NCI-H446 treated with DMSO at 0.1 percent for 48 hours (cell line): ENCODE measurements at places on chromosomes 7 and 10.
A peak's percentile ranks its signal among the peaks of the same experiment; 100 is the strongest.

GRCh38 chr10:132489053-132489703 lies 48.4 kb upstream of the INPP5A start:
- no peak for DNase-seq

GRCh38 chr10:92689663-92690210 lies at the start of gene HHEX:
TSS of gene HHEX (plus strand) at chr10:92689955. CDS start at chr10:92689987, 32 bp downstream.
- peak; percentile 2 for DNase-seq

GRCh38 chr7:123771256-123771655 lies 22.5 kb upstream of the WASL start:
- no peak for DNase-seq

- DNase-seq, result no peak
These were observed 878.0 kb upstream of the KCND2 start for GRCh38 chr7:119395024-119395423.

- no peak for DNase-seq
These were observed 346.6 kb upstream of the KLF6 start for GRCh38 chr10:4131407-4132215.

DNA sequence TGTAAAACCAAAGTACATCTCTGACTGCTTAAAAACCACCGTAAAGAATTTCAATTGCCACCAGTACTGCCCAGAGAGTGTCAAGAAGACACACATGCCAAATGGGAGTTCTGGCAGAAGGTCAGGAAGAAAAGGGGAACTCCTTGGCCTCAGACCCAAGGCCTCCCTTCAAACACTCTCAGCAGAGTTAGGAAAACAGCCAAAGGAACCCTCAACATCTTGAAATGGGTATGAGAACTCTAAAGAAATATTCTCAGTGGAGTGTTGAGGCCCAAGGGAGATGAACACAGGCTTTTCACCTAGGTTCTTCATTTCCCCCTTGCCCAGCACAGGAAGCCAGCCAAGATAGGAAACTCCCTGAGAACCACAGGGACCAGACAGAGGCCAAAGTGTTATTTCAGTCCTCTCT lies 96.1 kb upstream of the ASAH2 start:
- no peak for DNase-seq

DNA sequence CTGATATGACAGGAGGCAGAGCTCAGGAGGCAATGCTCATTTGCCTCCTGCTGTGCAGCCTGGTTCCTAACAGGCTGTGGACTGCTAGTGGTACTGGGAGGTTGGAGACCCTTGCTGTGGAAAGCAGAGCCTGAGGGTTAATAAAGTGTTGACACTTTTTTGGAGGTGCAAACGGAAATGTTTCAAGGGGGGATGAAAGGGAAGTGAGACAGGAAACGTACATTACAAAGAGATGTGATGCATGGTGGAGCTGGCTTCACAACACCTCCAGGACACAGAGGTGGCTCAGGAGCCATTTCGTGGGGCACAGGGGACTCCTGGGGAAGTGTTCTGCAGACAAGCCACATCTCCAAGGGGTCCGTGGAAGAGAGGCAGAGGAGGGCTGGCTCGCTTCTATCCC lies 137.6 kb upstream of the SVIL start:
- no peak for DNase-seq

- no peak for DNase-seq
These were observed 15.9 kb downstream of the CAMK2B start for GRCh38 chr7:44309271-44310091.

GRCh38 chr7:71746006-71746405 lies 614.1 kb downstream of the GALNT17 start:
- DNase-seq, result no peak

GRCh38 chr10:109456566-109457301 lies 466.6 kb downstream of the XPNPEP1 start:
- DNase-seq, result no peak

- DNase-seq, result no peak
These were observed 2.5 kb upstream of the KEL start for GRCh38 chr7:142964502-142965246.

GRCh38 chr7:31986878-31987518 lies 83.2 kb downstream of the PDE1C start:
- DNase-seq, result peak; percentile 70

DNA sequence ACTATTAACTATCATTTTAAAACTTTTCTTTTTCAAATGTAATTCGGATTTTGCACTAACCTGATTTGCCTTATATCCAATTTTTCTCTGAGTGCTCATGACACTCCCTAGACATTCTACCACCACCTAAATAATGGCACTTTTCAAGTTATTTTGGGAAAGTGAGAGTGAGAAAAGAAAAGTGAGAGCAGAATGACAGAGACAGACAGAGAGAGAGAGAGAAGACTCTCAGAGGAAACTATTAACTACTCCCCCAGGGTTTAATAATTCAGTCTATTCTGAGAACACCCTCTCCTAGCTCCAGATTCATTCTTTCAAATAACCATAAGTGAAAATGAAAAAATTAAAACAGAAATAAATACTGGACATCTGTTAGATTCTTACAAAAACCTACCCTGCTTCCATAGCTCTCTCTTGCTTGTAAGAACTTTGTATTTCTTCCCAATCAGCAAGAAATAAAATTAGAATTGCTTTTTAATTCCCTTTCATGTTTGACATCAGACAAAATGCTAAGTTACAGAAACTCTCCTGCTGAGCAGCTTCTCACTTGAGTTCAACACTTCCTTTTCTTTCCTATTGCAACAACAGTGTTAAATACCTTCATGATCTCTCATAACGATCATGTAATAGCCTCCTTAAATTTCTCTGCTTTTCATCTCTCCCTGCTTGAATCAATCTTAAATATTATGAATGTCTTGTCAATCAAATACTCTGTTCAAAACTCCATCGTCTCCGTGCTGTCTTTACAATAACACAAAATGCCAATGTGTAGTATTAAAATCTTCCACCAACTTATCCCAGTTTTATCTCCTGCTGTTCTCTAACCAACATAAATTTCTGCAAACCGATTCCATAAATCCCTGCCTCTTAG lies 191.7 kb downstream of the SEMA3E start:
- no peak for DNase-seq

GRCh38 chr10:130045091-130045652 lies 65.5 kb downstream of the C10orf143 start:
- no peak for DNase-seq

DNA sequence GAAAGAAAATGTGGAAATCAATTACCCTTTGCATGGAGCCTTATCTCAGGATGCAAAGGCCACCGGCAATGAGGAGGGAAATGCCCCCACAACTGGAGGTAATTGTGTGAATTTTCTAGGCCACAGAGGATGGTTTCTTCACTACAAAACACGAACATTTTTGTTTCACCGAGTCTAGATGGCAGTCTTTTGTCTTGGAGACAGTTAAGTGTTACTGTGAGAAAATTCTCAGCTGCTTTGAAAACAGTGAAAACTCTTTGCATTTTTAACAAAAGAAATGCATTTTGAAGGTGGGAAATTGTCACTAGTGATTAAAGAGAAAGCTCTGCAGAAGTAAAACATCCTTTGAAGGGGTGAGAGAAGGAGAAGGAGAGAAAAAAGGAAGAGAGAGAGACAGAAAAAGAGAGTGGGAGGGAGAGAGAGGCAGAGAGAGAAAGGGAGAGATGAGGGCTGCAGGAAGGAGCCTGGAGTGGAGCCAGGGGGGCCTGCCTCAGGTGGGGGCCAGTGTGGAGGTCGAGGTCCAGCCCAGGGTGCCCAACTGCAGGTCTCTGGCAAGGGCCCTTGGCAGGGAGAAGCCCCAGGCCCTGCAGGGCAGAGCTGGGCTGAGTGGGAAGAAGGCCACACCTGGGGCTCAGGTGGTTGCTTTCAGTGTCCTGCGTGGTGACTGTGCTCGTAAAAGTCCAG lies 261.4 kb downstream of the ADARB2 start:
- no peak for DNase-seq

- DNase-seq, result no peak
These were observed 80.2 kb upstream of the SEMA3C start for GRCh38 chr7:80999100-80999499.

- DNase-seq, result no peak
These were observed 21.1 kb upstream of the SH2D4B start for GRCh38 chr10:80516506-80517075.

DNA sequence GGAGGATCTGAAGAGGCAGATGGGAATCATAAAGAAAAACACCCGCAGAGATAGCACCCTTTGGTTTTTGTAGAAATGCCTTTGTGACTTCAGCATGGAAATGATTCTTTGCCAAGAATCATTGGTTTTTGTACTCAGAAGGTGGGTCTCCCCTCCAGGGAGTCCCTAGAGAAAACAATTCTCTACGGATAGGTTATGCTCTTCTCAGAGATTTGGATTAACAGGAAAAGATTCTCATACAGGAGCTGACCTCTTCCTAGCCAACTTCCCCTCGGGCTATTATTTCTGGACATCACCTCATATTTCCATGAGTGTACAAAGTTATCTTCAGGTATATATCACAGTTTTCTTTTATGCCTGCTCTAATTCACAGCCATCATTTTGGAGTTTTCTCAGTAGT lies 274.2 kb upstream of the HABP2 start:
- no peak for DNase-seq

DNA sequence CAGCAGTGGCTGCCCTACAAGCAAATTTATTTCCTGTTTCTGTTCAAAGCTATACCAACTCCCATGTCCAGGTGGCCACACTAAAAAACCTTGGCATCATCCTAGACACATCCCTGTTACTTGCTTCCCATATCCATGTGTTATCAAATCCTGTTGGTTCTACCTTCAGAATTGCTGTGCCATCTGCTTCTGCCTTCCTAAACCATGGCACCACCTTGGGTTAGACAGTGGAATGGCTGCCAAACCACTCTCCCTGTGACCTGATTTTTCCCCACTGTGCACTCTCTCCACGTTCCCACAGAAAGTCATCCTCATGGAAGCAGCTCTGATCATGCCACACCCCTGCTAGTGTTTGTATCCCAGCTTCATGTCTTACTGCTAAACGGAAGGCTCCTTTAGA lies 697.6 kb upstream of the GALNT17 start:
- DNase-seq, result peak; percentile 5

DNA sequence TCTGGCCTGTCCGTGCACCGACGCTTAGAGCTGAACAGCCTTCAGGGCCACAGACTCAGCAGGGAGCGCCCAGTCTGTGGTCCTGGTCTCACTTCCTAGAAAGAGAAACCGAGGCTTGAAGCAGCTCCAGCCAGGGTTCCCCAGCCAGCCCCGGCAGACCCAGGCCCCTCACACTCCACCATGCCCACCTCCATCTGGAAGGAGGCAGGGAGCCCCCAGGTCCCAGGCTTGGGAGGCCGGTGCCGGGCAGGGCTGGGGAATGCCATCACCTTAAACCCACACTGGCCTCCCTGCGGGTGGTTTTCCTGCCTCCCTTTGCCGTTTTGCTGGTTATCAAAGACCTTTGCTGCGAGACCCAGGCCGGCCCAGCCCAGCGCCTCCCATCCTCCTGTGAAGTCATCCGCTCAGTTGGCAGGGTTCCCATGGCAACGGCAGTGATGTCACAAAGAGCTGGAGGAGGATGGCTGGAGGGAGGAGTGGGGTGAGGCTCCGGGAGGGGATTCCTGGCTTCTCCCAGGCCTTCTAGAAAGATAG lies 24.0 kb downstream of the ELFN1 start:
- DNase-seq, result no peak

GRCh38 chr7:30988351-30989005 lies 24.7 kb downstream of the GHRHR start:
- DNase-seq, result no peak

- DNase-seq, result no peak
These were observed 4.5 kb downstream of the SAP25 start for GRCh38 chr7:100568896-100569844.

GRCh38 chr10:96468845-96469244 lies 44.9 kb downstream of the TLL2 start:
- DNase-seq, result no peak

DNA sequence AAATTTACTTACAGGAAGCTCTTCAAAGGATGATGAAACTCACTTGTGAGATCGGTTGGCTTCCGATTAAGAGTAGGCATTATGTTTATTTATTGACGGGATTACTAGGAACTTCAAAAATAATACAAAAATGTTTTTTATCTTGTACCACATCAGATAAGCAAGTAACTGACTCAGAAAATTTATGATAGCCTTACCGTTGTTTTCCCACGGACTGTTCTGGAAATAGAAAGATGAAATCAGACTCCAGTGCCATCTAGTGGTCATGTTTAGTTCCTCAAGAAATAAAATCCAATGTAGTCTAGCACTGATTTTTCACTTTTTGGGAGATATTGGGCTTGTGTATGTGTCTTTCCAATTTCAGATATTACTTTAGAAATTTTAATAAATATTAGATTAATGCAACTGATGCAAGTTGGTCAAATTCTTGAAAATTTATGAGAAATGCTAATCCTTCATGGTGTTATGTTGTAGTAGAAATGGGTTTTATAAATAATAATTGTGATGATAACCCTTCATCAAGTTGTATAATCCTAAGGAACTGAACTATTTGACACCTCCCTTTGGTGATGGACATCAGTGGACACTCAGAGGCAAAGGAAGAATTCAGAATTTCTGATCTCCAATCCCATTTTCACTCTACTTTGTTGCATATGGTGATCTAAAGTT lies 168.8 kb downstream of the TMEM26 start:
- DNase-seq, result peak; percentile 13

- no peak for DNase-seq
These were observed 695 bp downstream of the HSPA12A start for GRCh38 chr10:116741391-116742351.

- no peak for DNase-seq
These were observed 22.9 kb upstream of the LRRC17 start for GRCh38 chr7:102889851-102890250.

DNA sequence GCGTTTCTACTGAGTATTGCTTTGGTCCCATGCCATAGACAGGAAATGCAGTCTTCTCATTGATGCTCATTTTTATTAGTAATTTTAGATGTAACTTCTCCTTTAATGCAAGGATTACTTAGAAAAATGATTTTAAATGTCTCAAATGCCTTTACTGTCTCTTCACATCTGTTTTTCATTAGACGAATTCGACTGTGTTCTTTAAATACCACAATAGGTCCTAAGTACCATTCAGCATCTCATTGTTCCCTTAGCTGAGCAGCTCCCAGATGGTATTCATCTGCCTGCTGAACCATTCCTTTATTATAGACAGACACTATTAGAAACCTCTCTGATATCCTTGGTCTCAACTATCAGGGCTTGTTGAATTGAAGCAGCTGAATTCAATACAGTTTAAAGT lies 113.6 kb downstream of the LSMEM1 start:
- no peak for DNase-seq

DNA sequence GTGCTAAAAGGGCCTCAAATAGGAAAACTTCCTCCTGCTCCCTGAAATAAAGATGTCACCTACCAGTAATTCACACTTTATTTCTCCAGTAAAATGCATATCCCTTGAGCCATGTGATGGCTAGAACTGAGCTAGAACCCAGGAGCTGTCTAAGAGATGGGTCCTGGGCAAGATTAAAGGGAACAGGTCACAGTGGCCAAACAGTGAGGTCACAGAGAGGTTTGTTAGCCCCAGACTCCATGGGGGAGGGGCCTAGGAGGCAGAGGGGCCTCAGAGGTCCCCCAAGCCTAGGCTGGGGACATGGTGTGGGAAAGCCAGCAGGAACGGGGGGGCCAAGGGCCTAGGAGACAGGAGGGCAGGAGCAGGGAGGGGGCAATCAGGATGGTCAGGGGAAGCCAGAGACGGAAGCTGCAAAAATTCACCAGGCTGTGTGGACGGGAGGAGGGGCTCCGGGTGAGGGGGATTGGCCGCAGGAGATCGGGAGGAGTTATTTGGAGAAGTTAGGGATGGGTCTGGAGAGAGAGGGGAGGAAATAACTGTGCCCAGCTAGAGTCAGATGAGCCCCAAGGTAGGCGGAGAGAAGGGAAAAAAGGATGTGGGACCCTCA lies 3.3 kb downstream of the FBXO24 start:
- no peak for DNase-seq
